Activated gamma-delta T cell (primary cell): ENCODE measurements at places on chromosomes 6 and 20.

DNA sequence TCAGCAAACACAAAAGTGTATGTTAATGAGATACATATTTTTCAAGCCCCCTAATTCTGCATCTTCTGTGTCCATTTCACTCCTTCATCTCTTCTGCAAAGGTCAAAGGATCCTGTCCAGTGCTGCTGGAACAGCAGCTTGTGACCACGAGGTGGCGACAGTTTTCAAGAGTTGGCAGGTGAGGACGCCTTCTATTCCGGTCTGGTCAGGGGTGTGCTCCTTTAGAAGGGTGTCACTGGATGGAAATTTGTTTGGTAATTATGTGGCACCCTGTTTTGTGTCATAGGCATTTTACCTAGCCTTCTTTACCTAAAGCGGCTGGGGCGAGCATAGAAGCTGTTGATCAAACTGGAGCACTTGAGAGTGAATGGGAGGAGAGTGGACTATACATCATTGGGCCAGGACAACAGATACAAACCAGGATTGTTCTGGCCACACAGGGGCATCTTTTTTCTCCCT lies 32.9 kb upstream of the ERVFRD-1 start:
- DNase-seq, result no peak

- no peak for DNase-seq
Observed at GRCh38 chr6:166318649-166319600, 10.7 kb upstream of the PRR18 start.

- no peak for DNase-seq
Observed at GRCh38 chr6:137233911-137234863, 15.0 kb upstream of the IFNGR1 start.

- no peak for DNase-seq
Observed at GRCh38 chr6:114955363-114955762, 612.5 kb upstream of the HS3ST5 start.

DNA sequence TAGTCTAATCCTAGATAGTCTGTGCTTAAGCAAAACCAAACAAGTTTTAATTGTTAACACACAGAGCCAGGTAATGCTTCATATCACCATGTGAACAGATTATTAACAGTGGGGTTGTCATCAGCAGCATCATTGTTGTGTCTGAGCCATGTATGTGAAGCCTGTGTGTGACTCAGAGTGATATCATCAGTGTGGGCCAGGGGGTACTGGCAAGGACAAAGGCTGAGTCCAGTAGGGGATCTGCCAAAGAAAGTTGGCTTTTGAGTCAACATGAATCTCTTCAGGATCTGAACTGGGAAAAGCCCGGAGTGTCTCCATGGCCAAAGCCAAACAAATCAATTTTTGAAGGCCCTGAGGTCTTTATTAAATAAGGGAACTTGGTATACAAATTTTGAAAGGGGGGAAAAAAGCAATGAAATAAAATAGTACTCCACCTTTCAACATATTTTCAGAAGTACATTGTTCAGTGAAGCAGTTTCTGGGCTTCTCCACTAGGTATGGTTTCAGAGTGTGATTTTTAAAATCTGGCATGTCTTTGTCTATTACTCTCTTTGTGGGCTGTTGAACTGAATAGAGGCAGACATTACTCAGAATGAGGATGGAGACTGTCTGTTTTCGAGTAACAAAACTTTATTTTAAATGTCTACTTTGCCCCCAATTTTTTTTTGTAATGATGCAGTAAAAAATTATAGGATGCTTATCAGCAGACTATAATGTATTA lies 444.2 kb upstream of the JAG1 start:
- DNase-seq, result no peak

DNA sequence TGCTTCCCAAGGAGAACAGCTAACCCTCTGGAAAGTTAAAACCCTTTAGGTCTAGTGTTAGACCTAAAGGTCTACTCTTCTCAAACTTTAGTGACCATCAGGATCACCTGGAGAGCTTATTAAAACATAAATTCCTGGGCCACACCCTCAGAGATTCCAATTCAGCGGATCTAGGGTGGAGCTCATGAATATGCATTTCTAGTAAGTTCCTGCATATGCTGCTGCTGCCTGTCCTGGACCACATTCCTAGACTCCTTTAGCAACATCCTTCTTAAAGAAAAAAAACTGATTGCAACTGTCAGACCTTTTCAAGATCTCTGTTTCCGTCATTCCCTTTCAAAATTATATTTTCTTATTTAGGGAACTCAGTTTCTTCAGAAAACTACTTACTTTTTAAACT lies 31.2 kb downstream of the SNAP25 start:
- DNase-seq, result no peak
